ENCODE measurements at places on chromosomes 7 and 10.

- no peak for DNase-seq
These were observed 4.8 kb downstream of the PRRT4 start for GRCh38 chr7:128356546-128357216.

GRCh38 chr7:131538071-131538812, 18.2 kb downstream of the PODXL start:
- no peak for DNase-seq

DNA sequence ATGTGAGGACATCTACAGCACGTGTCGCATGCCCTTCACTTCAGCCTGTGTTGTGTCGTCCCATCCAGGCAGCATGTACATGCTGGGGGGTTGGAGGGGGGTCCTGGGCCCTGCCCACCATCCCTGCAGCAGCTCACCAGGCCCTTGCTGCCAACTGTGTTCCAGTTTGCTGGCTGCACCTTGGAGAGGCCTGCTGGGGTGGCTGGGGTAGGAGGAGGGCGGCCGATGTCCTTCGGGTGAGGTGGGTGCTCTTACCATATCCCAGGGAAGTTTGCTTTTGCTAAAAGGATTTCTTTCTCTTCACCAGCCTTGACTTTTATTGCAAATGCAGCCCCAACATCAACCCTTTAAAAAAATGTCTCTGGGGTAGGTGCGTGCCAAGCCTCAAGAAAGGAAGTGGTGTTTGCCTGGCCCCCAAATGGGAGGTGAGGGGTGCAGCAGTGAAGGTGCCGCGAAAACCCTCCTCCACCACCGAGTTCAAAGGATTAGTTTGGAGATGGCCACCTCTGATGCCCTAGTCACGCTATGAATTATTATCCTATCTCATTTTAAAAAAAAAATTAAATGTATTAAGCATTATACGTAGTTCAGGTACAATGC, 165.8 kb upstream of the KLF6 start:
- no peak for DNase-seq

- DNase-seq = no peak
These were observed 97.9 kb downstream of the PLCE1 start for GRCh38 chr10:94091649-94092048.

All from stimulated activated CD4-positive, alpha-beta T cell treated with anti-CD3 and anti-CD28 coated beads, TNF-alpha, amount 100 ng/mL, for 1 hour (primary cell).